ENCODE measurements at places on chromosomes 6 and 20.

GRCh38 chr20:60055740-60056139 is 97.5 kb downstream of the CDH26 start:
- DNase-seq, result no peak

- no peak for DNase-seq
Observed at GRCh38 chr20:60365882-60366281, 407.7 kb downstream of the CDH26 start.

GRCh38 chr6:138087593-138088325 is 19.5 kb downstream of the PERP start:
- DNase-seq, result no peak

DNA sequence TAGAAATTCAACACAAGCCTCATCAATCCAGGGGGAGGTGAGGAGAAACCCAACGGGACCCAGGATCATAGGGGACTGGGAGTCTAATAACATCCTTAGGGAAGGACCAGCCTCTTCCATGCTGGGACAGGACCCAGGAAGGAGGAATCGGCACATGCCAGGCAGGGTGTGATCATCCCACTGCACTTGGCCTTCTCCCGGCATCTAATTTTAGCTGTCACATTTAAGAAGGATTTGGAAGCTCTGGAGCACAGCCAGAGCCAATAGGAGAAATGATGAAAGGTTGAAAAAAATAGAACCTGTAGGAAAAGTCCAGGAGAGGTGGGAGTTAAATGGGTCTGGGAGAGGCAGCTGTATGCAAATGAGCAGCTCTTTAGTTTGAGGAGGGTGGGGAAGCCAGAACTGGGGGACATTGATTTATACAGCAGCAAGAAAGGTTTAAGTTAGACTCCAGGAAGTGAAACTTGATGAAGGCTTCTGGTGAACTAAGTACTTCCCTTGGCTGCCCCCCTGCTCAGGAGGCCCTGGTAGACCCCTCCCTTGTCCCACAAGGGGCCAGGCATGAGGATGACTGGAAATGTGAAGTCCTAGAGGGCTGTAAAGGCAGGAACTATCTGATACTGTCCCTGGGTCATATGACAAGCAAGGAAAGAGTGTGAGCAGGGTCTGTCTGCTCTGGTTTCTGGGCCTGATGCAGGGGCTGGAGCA is 260.3 kb downstream of the LRFN2 start:
- peak; percentile 60 for DNase-seq

Data from NCI-H510A (cell line).